T-helper 2 cell treated with Interferon-gamma antibody and Interleukin-4, amounts not matched to agents 5 μg/mL and 100 μg/mL, for 36 hours (primary cell): ENCODE measurements at places on chromosomes 4 and X.
A peak's percentile ranks its signal among the peaks of the same experiment; 100 is the strongest.

DNA sequence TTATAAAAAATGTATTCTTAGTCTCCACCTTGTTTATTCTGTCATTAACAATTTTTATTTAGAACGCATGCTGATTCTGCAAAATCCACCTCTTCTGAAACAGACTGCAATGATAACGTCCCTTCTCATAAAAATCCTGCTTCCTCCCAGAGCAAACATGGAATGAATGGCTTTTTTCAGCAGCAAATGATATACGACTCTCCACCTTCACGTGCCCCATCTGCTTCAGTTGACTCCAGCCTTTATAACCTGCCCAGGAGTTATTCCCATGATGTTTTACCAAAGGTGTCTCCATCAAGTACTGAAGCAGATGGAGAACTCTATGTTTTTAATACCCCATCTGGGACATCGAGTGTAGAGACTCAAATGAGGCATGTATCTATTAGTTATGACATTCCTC is 75.6 kb upstream of the SMARCA5 start:
- no peaks in the 10 kb centered on the region for H3K36me3 ChIP-seq
- no peak overlapping the region for H3K27ac ChIP-seq
- H3K27me3 ChIP-seq = no peaks in the 10 kb centered on the region
- no peaks in the 10 kb centered on the region for H3K4me1 ChIP-seq

- no peak overlapping the region for H3K4me3 ChIP-seq
- no peak overlapping the region for H3K27ac ChIP-seq
- peaks cover 12% of the 10 kb centered on the region for H3K27me3 ChIP-seq
- no peaks in the 10 kb centered on the region for H3K36me3 ChIP-seq
- no peaks in the 10 kb centered on the region for H3K4me1 ChIP-seq
- no peak for DNase-seq
These were observed 17.8 kb upstream of the SEPTIN11 start for GRCh38 chr4:76931576-76932276.

DNA sequence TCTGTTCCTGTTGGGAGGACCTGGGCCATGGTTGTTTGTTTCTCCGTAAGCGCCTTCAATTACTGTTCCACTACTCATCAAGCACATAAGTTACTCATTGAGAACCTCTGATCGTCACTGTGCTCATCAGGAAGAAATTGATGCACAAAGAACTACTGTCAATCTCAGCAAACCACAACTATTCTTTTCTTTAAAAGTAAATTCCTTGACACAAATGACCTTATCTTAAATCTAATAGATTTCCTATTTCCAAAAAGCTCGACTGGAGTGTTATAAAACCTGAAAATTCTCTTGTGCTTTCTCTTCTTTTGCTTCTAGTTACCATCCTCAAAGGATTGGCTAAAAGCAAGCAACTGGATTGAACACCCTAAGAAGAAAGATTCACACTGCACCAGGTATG is at the start of gene MUC7:
MUC7 (plus strand) TSS at position 301 of the 400 bp plus-strand sequence. CDS start 1,825 bp downstream, outside the sequence.
- no peak for DNase-seq
- H3K4me3 ChIP-seq = no peak within 1 kb of the TSS

- H3K27me3 ChIP-seq = peaks cover 8% of the 10 kb centered on the region
- peaks cover under 1% of the 10 kb centered on the region for H3K36me3 ChIP-seq
- H3K4me1 ChIP-seq = peaks cover 20% of the 10 kb centered on the region
- DNase-seq = no peak
These were observed 119.3 kb downstream of the ASB9 start for GRCh38 chrX:15150586-15150985.

DNA sequence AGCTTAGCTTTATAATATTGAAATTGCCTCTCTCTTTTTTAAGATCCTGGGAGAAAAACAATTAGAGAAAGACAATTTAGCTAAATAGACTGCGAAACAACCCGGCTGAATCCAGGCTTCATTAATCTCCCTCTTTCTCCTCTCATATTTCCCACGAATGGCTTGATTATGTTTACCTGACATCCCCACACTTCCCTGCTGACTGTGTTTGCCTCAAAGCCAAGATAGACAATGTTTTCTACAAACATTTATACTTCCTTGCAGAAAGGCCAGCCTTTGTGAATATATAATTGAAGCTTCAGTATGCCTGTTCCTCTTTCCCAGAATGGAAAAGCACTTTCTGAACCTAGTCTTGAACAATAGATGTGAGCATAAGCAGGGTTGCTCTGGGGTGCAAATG is 566.8 kb downstream of the PDHA2 start:
- DNase-seq = no peak
- H3K4me1 ChIP-seq = no peaks in the 10 kb centered on the region
- H3K27me3 ChIP-seq = no peaks in the 10 kb centered on the region
- no peak overlapping the region for H3K4me3 ChIP-seq
- no peaks in the 10 kb centered on the region for H3K36me3 ChIP-seq

DNA sequence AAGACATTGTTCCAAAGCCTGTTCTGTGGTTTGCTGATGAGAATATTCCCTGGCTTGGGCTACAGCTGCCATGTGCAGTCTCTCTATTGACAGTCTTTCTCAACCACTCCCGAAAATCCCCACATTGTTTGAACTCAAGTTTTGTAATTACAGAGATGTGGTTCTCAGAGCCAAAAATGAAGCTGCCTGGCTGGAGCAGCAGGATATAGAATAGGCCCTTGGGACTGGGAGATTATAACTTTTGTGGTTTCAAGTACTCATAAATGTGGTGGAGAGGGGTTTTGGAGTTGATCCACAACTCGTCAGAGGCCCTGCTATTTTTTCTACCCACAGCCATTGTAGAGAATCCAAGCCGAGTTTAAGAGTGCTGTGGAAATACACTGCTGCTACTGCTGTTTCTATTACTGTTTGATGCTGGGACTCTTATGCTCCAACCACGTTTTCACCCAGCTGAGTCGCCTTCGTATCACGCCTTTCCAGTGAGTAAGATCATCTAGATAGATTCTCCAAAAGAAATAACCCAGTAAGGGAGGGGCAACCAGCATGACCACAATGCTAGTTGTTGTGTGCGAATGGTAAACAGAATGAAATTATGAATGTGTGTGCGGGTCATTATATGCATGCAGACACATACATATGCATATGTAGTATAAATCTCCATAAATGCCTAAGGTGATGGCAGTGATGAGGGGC is 57.1 kb upstream of the ATXN3L start:
- no peak overlapping the region for H3K4me3 ChIP-seq
- peak; percentile 9 for DNase-seq
- H3K36me3 ChIP-seq = no peaks in the 10 kb centered on the region
- no peaks in the 10 kb centered on the region for H3K27me3 ChIP-seq
- no peak overlapping the region for H3K27ac ChIP-seq
- peaks cover 13% of the 10 kb centered on the region for H3K4me1 ChIP-seq
